ENCODE measurements at places on chromosomes 4 and X.

- no peak for DNase-seq
These were observed 15.7 kb downstream of the HELT start for GRCh38 chr4:185033950-185034349.

GRCh38 chr4:80788798-80789197 is 241.7 kb upstream of the BMP3 start:
- no peak for DNase-seq

DNA sequence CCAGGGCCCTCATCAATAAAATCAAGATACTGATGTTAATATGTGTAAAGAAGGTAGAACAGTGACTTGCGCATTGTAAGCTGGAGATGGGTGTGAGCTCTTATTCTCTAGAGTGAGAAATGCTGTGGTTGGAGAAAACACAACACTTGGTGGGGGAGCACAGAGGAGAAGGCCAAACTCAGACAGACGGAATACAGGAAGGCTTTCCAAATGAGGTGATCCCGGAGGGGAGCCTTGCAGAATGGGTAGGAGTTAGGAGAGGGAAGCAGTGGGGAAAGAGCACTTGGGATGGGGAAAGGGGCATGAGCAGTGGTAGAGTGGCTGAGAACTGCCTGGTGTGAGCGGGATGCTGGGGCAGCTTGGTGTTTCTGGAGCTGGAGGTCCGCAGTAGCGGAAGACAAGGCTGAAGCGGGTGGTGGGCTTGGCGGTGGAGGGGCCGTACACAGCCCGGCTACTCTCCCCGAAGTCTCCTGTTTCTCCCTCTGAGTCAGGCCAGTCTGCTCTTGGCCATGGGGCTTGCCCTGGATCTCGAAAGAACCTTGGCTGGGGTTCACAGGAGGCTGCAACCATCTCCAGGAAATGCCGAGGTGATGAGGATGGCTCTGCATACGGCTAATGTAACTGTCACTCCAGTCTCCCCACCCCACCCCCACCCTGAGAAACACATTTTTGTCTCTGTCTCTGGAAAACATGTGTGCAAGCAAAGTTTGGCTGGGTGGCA is 11.3 kb upstream of the PLAC1 start:
- DNase-seq = no peak

DNA sequence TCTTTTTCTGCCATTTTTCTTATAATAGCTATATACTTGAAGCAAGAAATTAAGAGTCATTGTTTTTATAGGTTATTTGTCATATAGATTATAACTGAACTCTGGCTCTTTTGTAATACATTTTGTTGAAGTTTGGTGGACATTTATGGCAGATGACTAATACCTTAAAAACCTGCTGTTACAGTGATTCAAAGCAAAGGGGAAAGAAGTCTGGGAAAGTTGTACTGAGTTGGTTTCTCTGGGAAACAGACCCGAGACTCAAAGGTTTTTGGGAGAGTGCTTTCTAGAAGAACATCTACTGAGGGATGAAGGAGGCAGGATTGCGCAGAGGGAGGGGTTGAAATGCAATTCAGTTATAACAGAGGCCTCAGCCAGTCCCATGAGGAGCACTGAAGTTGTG is 35.9 kb downstream of the NAP1L5 start:
- no peak for DNase-seq

DNA sequence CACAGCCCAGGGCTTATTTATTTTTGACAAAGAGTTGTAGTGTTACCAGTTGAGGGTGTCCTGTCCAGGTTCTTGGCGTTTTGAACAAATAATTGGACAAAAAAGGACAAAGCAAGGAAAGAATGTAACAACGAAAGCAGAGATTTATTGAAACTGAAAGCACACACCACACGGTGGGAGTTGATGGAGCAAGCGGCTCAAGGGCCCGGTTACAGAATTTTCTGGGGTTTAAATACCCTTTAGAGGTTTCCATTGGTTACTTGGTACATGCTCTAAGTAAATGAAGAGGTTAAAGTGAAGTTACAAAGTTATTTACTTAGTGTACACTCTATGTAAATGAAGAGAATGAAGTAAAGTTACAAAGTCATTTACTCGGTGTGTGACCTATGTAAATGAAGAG is 27.8 kb upstream of the OPHN1 start:
- DNase-seq = no peak

DNA sequence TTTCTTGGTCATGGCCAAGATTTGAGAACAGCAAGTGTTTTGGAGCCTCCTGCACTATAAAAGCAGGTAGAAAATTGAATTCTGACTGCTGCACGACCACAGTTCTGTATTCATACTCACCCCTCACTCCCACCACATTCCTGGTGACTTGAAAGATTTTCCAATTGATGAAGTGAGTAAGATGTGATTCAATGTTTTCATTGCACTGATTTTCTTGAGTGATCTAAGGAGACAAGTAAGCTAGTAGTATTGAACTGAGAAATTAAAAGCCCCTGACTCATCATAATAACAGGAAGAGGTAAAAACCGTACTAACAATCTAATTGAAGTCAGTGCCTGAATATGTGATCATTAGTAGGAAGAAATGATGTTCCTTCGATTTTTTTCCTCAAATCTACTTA is 6.1 kb upstream of the SEC24D start:
- no peak for DNase-seq

Data from stimulated activated CD8-positive, alpha-beta memory T cell treated with anti-CD3 and anti-CD28 coated beads, Interleukin-15, amount 100 ng/mL, for 24 hours (primary cell).